ENCODE measurements at places on chromosomes 5 and 9. TPM values are rescaled to one million over a fixed set of nuclear protein-coding genes. Genes with fewer than 3 reads are reported as not detected.

TRIM36 gene
- not detected for total RNA-seq

GRCh38 chr5:111704452-111705085, 52.4 kb downstream of the NREP start:
- no peak for DNase-seq
- no peak overlapping the region for H3K27ac ChIP-seq
- H3K4me3 ChIP-seq, result no peak overlapping the region
- H3K27me3 ChIP-seq, result peaks cover 1% of the 10 kb centered on the region

- DNase-seq, result no peak
- H3K27ac ChIP-seq, result no peak overlapping the region
- peaks cover 8% of the 10 kb centered on the region for H3K27me3 ChIP-seq
These were observed 23.9 kb upstream of the PPP2R2B start for GRCh38 chr5:146902471-146902870.

- no peak overlapping the region for H3K4me3 ChIP-seq
- peaks cover 18% of the 10 kb centered on the region for H3K36me3 ChIP-seq
- H3K4me1 ChIP-seq, result peaks cover 40% of the 10 kb centered on the region
- H3K27me3 ChIP-seq, result no peaks in the 10 kb centered on the region
- H3K27ac ChIP-seq, result peak overlapping the region; percentile 95
These were observed 127.5 kb downstream of the PPP2R2B start for GRCh38 chr5:146751054-146751453.

GRCh38 chr5:77867194-77867691, 91.1 kb upstream of the TBCA start:
- no peaks in the 10 kb centered on the region for H3K4me1 ChIP-seq
- H3K4me3 ChIP-seq, result no peak overlapping the region
- no peak overlapping the region for H3K27ac ChIP-seq
- H3K27me3 ChIP-seq, result peaks cover 1% of the 10 kb centered on the region

XRCC4 gene
- 11.6 TPM for total RNA-seq

DNA sequence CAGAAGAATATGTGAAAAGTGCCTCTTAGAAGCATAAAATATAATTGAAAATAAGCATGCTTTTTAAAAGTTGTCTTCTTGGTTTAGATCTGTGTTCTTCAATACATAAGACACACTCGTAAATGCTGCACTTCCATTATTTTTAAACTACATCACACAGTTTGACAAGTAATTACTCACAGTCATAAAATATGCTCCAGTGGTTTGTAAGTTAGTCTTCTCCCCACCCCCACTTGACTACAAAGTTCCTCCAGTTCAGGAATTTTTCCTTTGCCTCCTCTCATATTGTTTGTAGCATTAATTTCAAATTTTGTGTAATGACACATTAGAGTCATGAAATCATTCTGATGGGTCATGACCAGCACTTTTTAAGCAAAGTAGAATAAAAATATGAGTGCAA, 60.3 kb upstream of the PTGER4 start:
- peaks cover 36% of the 10 kb centered on the region for H3K4me1 ChIP-seq
- no peaks in the 10 kb centered on the region for H3K27me3 ChIP-seq
- no peak overlapping the region for H3K27ac ChIP-seq
- H3K36me3 ChIP-seq, result peaks cover 7% of the 10 kb centered on the region
- no peak overlapping the region for H3K4me3 ChIP-seq

DNA sequence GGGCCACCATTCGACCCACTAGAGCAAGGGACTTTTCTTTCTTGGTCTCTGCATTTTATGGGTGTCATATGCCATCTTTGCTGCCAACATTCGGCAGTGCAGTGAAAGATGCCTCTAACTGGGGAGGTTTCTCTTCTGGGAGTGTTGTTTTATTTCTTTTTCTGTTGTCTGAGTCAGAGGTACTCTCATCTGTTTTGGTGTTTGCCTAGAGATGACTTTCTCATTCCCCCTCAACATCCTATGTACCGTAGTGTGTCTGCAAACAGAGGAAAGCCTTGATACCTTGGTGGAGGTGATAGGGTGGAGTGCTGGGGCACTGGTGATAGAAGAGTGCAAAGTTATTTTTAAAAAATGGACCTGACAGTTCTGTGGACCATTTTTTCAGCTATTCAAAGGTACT, 182.1 kb downstream of the ARHGAP26 start:
- no peak overlapping the region for H3K4me3 ChIP-seq
- H3K27ac ChIP-seq, result no peak overlapping the region
- no peaks in the 10 kb centered on the region for H3K27me3 ChIP-seq
- H3K4me1 ChIP-seq, result peaks cover 11% of the 10 kb centered on the region

FAM174A gene
- total RNA-seq, result 3.2 TPM

All from activated CD4-positive, alpha-beta T cell treated with anti-CD3 and anti-CD28 coated beads, Interleukin-2, amount 10 ng/mL, durations not matched to agents 7 days and 5 days (primary cell).